ENCODE measurements at places on chromosomes 1 and 21.

- no peak for DNase-seq
These were observed 103.5 kb downstream of the PBX1 start for GRCh38 chr1:164662462-164662861.

- DNase-seq = no peak
These were observed 153.0 kb downstream of the GABPA start for GRCh38 chr21:25887646-25888306.

- DNase-seq = no peak
These were observed 16.7 kb upstream of the ATP1B1 start for GRCh38 chr1:169089776-169090175.

- no peak for DNase-seq
These were observed 107.4 kb upstream of the CASZ1 start for GRCh38 chr1:10903821-10904220.

DNA sequence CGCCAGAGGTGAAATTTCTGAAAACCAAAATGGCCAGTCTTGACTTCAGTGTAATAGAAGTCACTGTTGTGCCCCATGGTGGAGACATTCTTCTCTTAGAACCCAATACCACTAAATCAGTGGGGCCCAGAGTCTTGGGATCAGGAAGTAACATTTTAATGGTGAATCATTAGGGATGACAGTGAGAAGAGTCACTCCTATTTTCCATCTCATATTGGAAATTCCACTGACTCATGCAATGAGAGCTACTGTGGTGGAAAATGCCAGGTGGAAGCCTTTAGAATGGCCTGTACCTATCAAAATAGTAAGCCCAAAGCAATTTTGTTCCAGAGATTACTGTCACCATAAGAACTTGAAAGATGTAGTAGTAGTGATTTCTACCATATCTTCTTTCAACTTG is 20.6 kb upstream of the PPM1J start:
- no peak for DNase-seq

DNA sequence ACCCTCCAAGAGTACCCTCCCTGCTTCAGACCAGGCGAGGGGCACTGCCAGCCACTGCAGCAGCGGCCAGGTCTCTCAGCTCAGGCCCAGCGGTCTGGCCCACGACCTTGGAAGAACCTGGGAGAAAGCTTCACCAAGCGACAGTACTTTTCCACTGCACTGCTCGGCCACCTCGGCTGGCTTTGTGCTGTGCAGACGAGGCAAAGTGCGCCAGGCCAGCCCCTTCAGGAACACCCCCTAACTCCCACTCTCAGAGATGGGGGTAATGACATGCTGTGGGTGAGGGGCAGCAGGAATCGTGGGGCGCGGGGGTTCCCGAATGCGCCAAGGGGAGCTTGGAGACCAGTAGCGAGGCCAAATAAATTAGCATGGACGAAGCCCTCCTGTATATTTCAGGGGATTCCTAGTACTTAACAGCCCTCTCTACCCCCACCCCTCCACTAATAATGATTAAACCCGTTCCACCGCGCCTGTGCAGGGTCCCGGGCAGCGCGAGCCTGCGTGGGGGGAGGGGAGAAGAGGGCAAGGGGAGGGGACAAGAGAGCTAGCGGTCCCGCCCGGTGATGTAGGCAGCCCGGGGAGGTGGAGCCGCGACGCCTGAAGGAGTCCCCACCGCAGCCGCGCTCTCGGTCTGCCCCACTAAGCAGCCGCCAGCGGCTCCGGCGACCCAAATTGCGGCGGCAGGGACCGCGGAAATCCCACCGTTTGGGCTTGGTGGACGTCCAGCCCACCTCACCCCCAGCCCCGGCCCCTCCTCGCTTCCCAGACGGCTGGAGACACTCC is at the start of gene FAM43B:
Gene FAM43B, plus strand, starts transcription at position 629 of the 783 bp plus-strand sequence. CDS start 401 bp downstream, outside the sequence.
- DNase-seq = peak; percentile 81

- DNase-seq = no peak
These were observed 784.5 kb downstream of the BRINP3 start for GRCh38 chr1:189693140-189693539.

GRCh38 chr1:197306381-197307062 is 38.5 kb downstream of the CRB1 start:
- DNase-seq = no peak

DNA sequence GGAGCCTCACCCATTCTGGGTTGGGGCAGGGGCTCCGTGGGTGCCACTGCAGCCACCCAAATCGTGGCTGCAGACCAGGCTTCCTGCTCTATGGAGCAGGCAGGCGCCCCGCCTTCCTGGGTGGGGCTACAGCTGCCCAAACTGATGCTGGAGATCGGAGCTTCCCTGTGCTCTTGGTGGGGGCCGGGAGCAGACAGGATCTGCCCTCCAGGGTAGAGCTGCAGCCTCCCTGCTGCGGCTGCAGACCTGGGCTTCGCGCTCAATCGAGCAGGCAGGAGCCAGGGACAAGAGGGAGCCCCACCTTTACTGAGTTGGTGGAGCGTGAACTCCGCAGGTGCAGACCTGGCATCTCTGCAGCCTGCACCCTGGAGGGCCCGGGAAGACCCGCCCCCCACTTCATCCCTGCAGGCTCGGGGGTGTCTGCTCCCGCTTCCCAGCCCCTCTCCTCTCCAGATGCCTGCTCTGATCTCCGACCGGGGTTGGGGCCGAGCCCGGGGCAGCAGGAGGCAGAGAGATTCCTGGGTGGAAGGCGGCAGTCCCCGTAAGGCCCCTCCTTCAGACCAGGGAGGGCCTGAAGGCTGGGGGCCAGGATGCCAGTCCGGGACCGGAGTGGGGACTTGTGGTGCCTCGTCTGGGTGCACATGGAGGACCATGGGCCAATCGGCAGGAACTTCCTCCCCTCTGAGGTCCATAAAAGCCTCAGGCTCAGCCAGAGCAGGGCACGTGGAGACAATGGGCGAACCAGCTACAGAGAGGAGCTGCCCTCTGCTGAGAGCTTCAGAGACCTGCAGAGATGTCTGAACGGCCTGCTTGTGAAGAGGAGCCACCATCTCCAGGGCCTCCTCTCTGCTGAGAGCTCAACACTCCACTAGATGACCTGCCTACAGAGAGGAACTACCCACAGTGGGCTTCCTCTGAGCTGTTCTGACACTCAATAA is 359.3 kb downstream of the SMYD3 start:
- no peak for DNase-seq

- DNase-seq = no peak
These were observed 10.0 kb downstream of the LRP8 start for GRCh38 chr1:53317646-53318539.

- DNase-seq = no peak
These were observed 266.8 kb downstream of the RHOU start for GRCh38 chr1:229002037-229002436.

GRCh38 chr1:18649693-18650370 is 19.2 kb downstream of the PAX7 start:
- DNase-seq = no peak

DNA sequence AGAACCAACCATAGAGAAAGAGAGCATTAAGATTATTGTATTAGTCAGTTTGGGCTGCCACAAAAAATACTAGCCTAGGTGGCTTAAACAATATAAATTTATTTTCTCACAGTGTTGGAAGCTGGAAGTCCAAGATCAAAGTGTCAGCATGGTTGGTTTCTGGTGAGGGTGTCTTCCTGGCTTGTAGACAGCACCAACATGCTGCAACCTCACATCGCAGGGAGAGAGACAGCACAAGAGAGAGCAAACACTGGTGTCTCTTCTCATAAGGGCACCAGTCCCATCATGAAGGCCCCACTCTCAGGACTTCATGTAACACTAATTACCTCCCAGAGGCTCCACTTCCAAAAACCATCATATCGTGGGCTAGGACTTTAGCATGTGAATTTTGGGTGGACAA is 30.6 kb upstream of the HAO2 start:
- DNase-seq = no peak

GRCh38 chr1:9539829-9540550 is 725 bp downstream of the SLC25A33 start:
- peak; percentile 64 for DNase-seq

DNA sequence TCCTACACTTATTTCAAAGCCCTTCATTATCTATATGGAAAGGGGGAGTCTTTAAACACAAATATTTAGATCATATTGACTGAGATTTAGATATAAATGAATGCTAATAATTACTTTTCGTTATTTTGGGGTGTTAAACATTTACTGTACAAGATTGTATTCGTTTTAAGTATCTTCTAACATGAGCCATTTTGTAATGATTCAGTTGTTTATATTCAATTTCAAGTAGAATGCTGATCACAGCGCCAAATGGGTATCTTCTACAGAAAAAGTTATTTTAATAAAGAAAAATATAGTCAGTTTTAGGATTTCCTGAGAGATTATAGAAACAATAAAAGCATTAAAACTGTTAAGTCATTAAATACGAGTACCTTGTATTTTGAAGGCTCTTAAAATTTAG is 104.5 kb upstream of the HNRNPU start:
- no peak for DNase-seq

GRCh38 chr1:113169591-113169990 is 96.6 kb downstream of the LRIG2 start:
- no peak for DNase-seq

DNA sequence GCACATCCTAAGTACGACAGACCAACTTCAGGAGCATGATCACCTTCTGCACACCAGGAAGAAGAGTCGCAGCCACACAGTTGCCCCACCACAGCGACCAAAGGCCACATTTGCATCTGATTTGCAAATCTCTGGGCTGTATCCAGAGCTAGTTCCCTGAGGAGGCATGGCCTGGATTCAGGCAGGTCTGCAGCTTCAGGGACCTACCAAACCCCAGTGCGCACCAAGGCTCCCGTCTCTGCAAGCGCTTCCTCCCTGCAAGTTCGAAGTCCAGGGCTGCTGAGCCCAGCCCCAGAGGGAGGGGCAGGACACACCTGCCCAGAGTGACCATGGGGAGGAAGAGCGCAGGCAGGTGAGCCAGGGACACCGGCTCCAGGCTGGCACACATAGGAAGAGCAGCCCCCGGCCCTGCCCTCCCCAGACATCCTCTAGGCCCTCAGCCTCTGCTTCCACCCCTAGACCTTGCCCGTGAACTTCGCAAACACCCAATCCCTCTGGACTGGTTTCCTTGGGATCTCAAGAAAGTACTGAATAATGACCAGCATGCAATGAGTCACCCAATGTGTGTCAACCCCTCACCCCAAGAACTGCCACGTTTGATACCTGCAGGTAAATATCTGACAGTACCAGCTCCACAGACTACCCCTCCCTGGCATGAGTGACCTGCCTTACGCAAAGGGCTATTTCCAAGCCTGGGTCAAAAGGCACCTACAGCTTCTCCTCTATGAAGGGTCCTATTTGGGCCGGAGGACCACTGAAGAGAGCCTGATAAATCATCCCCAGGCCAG is 36.8 kb downstream of the CASZ1 start:
- no peak for DNase-seq

DNA sequence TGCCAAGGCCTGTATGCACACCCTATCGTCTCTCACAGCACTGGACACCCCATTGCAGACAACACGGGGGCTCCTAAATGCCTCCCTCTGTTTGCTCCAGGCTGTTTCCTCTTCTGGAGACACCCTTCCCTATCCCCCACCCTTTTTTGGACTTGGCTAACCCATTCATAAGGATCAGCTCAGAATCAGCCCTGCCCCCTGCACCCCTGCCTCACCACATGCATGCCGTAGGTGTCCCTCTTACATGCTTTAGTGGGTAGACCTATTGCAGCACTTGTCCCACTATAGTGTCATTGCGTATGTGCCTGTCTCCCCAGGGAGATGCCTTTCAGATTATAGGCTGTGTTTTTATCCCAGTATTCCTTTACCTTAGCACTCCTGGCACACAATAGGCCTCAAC is 30.9 kb downstream of the OPTC start:
- DNase-seq = no peak

- DNase-seq = no peak
These were observed 633.4 kb upstream of the CXADR start for GRCh38 chr21:16879479-16879878.

DNA sequence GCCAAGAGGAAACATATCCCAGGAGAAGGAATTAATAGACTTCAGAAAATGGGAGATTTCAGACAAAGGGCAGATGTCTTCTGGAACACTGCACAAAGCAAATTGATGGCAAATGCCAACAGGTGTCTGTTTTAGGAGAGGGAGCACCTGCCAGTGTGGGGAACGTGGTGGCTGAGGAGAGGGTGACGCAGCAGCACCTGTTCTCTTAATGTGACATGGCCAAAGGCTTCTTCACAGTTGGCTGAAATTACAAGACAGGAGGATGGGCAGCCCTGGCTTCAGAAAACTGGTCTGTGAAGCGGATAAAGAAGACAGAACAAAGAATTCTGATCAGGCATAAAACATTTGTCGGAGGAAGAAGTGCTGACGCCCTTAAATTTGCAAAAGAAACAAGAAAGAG is 178.7 kb upstream of the RUNX1 start:
- DNase-seq = no peak

GRCh38 chr1:71640998-71641397 is 560.2 kb upstream of the ZRANB2 start:
- DNase-seq = no peak

DNA sequence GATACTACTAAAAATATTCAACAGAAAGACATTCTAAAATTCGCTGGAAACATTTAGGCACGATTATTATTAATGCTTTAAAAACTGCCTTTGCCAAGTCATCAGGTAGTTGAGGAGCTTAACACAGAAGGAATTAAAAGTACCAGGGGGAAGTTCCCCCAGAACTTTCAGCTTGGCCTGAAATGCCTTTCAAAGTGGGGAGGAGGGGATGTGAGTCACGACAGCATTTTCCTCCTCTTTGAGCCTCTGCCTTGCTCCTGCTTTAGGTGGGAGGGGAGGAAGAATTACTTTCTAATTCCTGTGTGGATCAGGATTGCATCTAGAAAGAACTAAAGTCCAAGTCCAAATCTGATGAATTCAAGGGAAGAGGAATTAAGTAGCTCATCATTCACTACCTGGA is 183.7 kb downstream of the CLIC6 start:
- no peak for DNase-seq

DNA sequence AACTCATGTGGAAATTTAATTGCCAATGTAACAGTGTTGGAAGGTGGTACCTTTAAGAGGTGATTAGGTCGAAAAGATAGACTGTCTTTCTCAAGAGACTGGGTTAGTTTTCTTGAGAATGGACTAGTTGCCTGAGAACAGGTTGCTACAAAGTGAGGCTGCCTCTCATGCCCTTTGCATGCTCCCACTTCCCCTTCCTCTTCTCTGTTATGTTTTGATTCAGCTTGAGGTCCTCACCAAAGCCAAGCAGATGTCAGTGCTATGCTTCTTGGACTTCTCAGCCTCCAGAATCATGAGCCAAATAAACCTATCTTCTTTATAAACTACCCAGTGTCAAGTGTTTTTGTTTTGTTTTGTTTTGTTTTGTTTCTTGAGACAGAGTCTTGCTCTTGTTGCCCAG is 187.0 kb upstream of the RUNX1 start:
- DNase-seq = no peak

- DNase-seq = peak; percentile 13
These were observed 75.2 kb downstream of the EVI5 start for GRCh38 chr1:92709738-92710137.

- DNase-seq = peak; percentile 3
These were observed 425.5 kb downstream of the KCTD3 start for GRCh38 chr1:215992620-215993019.

GRCh38 chr1:158362482-158362881 is 8.8 kb downstream of the CD1E start:
- DNase-seq = no peak

DNA sequence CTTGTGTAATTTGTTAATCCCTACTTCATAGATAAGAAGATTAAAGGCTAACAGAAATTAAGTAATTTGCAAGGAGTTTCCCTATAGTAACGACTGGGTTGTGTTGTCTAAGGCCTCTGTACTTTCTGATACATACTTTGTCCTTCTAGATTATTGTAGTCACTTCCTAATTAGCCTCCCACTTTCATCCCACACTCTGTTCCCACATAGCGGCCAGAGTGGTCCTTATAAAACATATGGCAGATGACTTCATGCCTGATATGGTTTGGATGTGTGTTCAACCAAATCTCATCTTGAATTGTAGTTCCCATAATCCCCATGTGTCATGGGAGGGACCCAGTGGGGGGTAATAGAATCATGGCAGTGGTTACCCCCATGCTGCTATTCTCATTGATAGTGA is 120.5 kb upstream of the DAB1 start:
- DNase-seq = no peak

Measured in nephron progenitor cell (in vitro differentiated cells).